Adrenal gland (tissue), 19 donors: ENCODE measurements at places on chromosomes 6 and 20. TPM values are rescaled to one million over a fixed set of nuclear protein-coding genes. Genes with fewer than 3 reads are reported as not detected.

DNA sequence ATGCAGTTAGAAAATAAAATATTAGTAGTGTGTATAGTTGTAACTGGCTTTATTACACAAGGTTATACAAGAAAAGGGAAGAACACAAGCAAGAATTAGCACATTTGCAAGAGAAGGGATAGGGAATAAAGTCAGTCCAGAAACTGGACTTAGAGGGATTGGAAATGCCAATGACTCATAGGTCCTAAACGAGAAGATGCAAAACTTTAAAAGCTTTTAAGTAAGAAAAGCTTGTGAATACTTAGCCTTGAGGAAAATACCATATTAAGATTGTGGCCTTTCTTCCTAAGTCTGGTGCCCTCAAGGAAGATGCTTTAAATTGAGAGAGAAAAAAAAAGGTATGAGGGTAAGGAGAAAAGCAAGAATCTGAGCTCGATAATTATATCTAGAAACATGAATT, 102.3 kb upstream of the MCHR2 start:
- H3K4me1 ChIP-seq, result no peaks in the 10 kb centered on the region
- H3K27me3 ChIP-seq, result no peaks in the 10 kb centered on the region
- H3K27ac ChIP-seq, result no peak overlapping the region

- DNase-seq, result no peak
- H3K4me1 ChIP-seq, result no peaks in the 10 kb centered on the region
- no peak overlapping the region for H3K4me3 ChIP-seq
- no peaks in the 10 kb centered on the region for H3K27me3 ChIP-seq
- H3K36me3 ChIP-seq, result no peaks in the 10 kb centered on the region
These were observed 43.2 kb upstream of the SMIM8 start for GRCh38 chr6:87279196-87279595.

DNA sequence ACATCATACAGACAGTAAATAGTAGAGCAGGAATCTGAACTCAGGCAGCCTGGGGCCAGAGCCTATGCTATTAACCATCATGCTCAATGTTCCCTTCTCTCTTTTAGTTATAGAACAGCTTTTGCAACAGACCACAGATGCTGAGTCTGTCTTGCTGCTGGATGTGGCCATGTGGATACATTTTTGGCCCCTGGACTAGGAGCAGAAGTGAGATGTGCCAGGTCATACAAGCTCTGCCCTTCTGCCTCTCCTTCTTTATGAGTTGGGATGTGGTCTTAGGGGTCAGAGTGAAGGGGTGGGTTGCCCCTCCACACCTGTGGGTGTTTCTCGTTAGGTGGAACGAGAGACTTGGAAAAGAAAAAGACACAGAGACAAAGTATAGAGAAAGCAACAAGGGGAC, 14.6 kb upstream of the AARS2 start:
- peaks cover 7% of the 10 kb centered on the region for H3K27me3 ChIP-seq
- no peaks in the 10 kb centered on the region for H3K4me1 ChIP-seq
- DNase-seq, result no peak
- no peak overlapping the region for H3K27ac ChIP-seq

- no peaks in the 10 kb centered on the region for H3K27me3 ChIP-seq
- no peak overlapping the region for H3K4me3 ChIP-seq
- H3K4me1 ChIP-seq, result no peaks in the 10 kb centered on the region
These were observed 26.5 kb downstream of the NKAIN2 start for GRCh38 chr6:123830120-123830519.

GRCh38 chr6:52839124-52840055, 1.2 kb downstream of the GSTA5 start:
- no peaks in the 10 kb centered on the region for H3K4me1 ChIP-seq
- no peaks in the 10 kb centered on the region for H3K27me3 ChIP-seq
- no peak overlapping the region for H3K4me3 ChIP-seq
- H3K36me3 ChIP-seq, result no peaks in the 10 kb centered on the region

- H3K36me3 ChIP-seq, result no peaks in the 10 kb centered on the region
- no peak overlapping the region for H3K4me3 ChIP-seq
- H3K4me1 ChIP-seq, result peaks cover 25% of the 10 kb centered on the region
- H3K27me3 ChIP-seq, result no peaks in the 10 kb centered on the region
- H3K27ac ChIP-seq, result no peak overlapping the region
These were observed 47.0 kb downstream of the CARMIL1 start for GRCh38 chr6:25326126-25326525.

DNA sequence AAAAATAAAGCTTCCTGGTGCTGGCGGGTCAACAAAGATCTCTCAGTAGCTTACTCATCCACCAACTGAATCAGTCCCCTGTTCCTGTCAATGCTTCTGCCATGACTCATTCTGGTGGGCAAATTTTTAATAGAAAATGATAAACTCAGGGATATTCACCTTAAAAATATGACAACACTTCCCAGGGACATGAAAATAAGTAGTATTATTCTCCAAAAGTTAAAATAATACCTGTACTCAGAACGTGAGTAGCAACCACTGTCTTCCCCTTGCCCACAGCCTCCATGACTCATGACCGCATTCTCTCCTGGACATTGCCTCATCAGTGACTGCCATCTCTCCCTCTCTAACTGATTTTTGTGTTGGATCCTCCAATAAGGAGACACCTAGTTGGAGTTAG, 552.3 kb downstream of the KIF16B start:
- H3K4me3 ChIP-seq, result no peak overlapping the region
- no peaks in the 10 kb centered on the region for H3K27me3 ChIP-seq
- no peaks in the 10 kb centered on the region for H3K36me3 ChIP-seq
- H3K27ac ChIP-seq, result no peak overlapping the region

- no peak overlapping the region for H3K27ac ChIP-seq
- no peaks in the 10 kb centered on the region for H3K36me3 ChIP-seq
- DNase-seq, result no peak
- no peaks in the 10 kb centered on the region for H3K4me1 ChIP-seq
These were observed 191.9 kb upstream of the PREP start for GRCh38 chr6:105594821-105595220.

Gene TCP11
- not detected for polyA plus RNA-seq

Gene B3GALT4
- polyA plus RNA-seq, result 11.4 TPM

Gene MUC21
- polyA plus RNA-seq, result 0.16 TPM

Gene MYBL2
- 0.57 TPM for polyA plus RNA-seq
